ENCODE measurements at places on chromosomes 6 and 20.

- DNase-seq, result no peak
These were observed 47.9 kb downstream of the BLTP3A start for GRCh38 chr6:34839666-34840352.

DNA sequence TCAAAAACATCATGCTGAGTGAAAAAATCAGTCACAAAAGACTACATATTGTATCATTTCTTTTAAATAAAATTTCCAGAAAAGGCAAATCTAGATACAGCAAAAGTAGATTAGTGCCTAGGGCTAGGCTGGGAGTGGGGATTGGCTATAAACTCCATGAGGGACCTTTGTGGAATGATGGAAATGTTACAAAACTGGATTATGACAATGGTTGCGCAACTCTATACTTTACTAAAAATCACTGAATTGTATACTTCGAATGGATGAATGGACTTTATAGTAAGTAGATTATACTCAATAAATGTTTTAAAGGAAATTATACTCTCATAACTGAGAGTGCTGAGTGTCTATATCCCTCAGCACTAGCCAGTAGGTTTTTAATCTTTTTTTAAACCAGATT is 4.3 kb downstream of the HMGN3 start:
- DNase-seq, result no peak

- no peak for DNase-seq
These were observed 26.8 kb downstream of the SLC16A10 start for GRCh38 chr6:111114087-111114443.

DNA sequence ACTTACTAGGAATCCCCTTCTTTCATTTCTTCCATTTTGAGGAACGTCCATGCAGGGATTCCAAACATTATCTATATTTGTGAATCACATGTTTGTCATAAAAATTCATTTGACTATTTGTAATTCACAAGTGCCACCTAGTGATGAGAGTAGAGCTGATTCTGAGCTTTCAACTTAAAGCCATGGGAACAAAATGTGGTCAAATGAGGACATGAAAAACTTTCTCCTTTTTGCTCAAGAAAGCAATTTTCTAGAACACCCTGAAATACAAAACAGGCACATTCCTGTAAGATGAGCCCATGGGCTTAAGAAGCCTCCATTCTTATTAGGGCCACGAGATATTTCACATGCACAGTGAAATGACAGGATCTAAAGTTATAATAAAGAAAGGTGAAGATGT is 12.3 kb downstream of the MAP3K7 start:
- DNase-seq, result peak; percentile 26

DNA sequence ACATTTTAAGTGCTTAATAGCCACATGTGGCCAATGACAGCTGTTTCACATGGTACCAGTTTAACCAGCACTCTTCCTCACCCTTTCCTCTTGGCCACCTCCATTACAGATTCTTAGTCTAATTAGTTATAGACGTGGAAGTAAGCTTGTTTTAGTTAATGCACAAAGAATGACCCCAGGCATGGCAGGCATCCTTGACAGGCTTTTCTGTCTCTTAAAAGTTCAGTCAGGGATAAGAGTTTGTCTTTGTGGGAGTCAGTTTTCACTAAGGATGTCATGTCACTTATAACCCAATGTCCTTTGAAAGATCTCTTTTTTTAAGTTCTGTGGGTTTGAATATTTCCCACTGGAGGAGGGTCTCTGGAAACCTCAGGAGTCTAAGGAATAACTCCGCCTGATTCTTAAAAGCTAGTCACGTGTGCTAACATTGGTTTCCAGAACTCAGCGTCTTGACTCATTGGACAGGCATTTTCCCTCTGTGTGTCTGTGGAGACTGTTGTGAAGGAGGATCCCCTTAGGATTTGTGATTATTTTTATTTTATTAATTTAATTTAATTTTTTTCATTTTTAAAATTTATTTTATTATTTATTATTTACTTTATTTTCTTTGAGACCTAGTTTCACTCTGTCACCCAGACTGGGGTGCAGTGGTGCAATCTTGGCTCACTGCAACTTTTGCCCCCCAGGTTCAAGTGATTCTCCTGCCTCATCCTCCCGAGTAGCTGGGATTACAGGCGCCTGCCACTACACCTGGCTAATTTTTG is 171.4 kb downstream of the ZFAND3 start:
- peak; percentile 68 for DNase-seq

DNA sequence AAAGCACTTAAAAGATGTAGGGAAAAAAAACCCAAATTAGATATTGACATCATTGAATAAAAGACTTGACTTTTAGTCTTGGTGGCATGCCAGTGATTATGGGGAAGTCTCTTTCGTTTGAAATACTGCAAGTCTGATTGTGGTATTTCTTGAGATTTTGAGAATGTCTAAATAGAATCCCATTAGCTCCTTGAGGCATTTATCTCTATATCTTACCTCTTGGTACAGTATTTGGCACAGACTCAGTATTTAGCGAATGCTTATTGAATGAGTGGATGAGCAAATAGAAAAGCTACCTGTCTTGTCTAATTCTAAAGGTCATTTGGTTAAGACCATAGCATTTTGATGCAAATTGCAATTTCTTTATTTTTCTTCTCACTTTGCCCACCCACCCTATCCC is 156.5 kb downstream of the TFAP2B start:
- DNase-seq, result no peak

DNA sequence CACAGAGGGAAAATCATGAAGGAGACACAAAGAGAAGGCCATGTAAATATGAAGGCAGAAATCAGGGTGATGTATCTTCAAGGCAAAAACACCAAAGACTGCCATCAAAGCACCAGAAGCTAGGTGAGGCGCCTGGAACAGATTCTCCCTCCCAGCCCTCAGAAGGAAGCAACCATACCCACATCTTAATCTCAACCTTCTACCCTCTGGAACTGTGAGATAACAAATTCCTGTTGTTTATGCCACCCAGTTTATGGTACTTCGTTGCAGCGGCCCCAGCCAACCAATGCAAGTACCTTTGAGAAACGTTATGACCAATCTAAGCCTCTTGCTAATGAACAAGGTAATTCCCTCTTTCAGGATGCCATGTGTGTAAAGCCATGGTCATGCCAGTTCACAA is 66.2 kb upstream of the STXBP5 start:
- DNase-seq, result no peak

DNA sequence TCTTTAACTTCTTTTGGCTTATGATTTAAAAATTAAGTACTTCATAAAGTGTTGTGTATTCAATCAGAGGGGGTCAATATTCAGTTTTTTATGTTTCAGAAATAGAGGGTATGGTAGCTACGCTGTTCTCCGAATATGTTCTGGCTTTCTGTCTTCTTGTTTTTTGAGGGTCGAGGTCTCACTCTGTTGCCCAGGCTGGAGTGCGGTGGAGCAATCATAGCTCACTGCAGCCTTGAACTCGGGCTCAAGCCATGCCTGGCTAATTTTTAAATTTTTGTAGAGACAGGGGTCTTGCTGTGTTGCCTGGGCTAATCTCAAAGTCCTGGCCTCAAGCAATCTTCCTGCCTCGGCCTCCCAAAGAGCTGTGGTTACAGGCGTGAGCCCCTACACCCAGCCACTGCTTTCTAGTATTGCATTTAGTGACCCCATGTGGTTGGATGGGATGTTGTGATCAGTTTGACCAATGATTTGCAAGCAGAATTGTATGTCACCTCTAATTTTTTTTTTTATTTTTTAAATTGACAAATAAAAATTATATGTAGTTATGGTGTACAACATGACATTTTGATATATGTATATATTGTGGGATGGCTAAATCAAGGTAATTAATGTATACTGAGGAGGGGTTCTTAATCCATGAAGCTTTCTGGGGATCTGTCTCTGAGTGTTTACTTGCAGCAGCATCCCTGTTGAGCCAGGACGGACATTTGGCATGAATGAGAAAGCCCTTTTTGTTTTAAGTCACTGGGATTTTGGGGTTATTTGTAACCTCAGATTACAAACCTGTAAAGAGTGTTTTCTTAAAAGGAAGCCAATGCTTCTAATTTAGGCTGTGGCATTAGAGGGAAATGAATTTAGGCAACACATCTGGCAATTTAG is 38.5 kb upstream of the DEK start:
- no peak for DNase-seq

DNA sequence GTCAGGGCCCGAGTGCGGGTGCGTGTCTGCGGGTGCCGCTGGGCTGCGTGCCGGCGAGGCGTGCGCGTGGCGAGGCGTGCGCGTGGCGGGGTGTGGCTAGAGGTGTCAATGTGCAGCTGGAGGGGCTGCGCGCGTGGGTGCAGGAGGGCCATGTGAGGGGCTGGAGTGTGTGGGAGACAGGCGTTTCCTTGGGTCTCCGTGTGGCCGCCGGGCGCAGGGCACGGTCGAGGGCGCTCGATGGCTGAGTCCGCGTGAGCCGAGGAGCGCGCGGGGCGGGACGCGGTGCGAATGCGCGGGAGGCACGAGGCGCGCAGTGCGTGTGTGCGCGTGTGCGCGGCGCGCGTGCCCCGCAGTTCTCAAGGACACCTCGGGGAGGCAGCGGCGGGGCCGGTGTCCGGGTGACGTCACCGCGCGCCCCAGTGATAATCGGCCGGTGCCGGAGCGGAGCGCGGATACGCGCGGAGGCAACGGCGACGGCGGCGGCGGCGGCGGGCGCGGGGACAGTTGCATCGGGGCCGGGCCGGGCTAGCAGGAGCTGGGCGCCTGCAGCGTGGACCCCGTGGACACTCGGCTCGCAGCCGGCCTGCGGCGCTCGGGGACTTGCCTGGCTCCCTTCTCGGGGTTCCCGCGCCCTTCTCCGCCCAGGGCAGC is 38.7 kb downstream of the YTHDF1 start:
- DNase-seq, result no peak

DNA sequence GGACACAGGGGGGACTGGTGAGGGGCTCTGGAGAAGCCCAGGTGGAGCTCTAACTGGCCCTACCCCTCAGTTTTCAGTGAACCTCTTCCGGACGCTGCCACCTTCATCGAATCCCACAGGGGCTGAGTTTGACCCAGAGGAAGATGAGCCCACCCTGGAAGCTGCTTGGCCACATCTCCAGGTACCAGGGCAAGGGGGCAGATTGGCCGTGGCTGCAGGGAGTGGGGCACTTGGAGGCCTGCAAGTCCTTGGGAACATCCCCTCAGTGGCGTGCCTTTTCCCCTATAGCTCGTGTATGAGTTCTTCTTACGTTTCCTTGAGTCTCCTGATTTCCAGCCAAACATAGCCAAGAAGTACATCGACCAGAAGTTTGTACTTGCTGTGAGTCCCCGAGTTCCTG is 6.6 kb downstream of the MEA1 start:
- no peak for DNase-seq

GRCh38 chr6:49151461-49151860 is 311.6 kb downstream of the MMUT start:
- DNase-seq, result no peak

DNA sequence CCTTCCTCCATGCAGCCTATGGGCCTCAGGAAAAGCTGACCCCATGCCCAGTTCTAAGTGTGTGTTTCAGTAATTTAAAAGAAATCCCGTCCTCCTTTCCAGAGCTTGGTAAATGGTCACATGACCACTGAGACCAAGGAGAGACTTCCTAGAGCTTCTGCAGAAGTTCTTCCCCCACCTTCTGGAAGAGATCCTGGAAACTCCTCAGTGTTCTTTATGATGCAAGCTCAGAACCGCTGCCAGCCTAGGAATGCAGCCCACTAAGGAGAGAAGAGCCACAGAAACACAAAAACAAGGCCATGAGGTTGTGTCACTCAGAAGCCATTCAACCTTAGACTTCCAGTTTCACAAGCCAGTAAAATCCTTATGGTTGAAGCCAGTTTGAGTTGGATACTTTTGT is 348.4 kb downstream of the TPBG start:
- no peak for DNase-seq

- DNase-seq, result no peak
These were observed 69.5 kb downstream of the AHI1 start for GRCh38 chr6:135428078-135428477.

GRCh38 chr6:42337985-42338743 is 113.6 kb downstream of the TRERF1 start:
- no peak for DNase-seq

DNA sequence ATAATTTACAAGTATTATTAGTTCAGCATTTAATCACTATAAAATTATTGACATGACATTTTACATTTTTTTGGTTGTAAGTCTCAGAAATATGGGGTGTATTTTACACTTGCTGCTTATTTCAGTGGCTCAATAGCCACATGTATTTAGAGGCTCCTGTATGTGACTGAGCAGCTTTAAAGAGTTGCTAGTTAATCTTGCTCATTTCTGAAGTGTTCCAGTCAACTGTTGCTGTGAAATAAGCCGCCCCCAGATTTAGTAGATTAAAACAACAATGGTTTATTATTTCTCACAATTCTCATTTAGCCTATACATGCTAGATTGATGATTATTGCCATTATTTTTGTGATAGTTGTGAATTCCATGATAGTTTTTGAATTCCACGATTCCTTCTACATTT is 23.0 kb downstream of the CD109 start:
- DNase-seq, result no peak

- no peak for DNase-seq
These were observed 128.6 kb upstream of the LRFN2 start for GRCh38 chr6:40715570-40716403.

GRCh38 chr6:75206576-75207342 is 906 bp upstream of the COL12A1 start:
- no peak for DNase-seq

- DNase-seq, result no peak
These were observed 417 bp downstream of the NFATC2 start for GRCh38 chr20:51542033-51542570.

- no peak for DNase-seq
These were observed 1321.3 kb downstream of the HACE1 start for GRCh38 chr6:103538381-103538780.

- DNase-seq, result no peak
These were observed 56.8 kb downstream of the MYH7B start for GRCh38 chr20:35012227-35013069.

GRCh38 chr6:43871284-43871683 is 101.3 kb downstream of the VEGFA start:
- DNase-seq, result no peak

- no peak for DNase-seq
These were observed 23.6 kb downstream of the FOXO3 start for GRCh38 chr6:108584323-108584722.

- DNase-seq, result peak; percentile 86
These were observed 116.3 kb upstream of the EMILIN3 start for GRCh38 chr20:41482647-41483552.

DNA sequence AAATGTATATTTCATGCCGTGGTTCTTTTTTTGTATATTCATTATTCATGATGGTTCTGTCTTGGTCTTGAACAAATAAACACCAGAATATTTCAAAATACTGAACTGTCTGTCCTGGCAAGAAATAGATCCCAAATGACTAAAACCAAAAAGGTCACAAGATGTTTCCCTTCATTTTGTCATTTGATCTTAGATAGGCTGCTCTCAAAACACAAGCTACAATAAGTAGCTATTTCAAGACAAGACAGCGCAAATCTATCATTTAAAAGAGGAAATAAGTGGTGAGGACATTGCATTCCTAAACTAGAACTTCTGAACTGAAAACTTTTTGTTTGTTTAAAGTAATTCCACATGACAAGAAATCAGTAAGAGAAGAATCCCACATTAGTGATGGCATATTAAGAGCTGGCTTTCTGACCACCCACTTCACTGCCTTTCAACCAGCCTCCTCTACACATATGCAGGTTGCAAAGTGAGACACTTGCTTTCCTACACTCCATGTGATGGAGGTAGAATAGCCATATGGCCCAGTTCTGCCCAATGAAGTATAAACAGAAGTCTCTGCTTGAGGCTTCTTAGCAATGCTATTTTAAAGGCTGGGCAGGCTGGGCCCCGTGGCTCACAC is 54.4 kb upstream of the CCDC28A start:
- no peak for DNase-seq
